ENCODE measurements at places on chromosomes 16 and 17.

DNA sequence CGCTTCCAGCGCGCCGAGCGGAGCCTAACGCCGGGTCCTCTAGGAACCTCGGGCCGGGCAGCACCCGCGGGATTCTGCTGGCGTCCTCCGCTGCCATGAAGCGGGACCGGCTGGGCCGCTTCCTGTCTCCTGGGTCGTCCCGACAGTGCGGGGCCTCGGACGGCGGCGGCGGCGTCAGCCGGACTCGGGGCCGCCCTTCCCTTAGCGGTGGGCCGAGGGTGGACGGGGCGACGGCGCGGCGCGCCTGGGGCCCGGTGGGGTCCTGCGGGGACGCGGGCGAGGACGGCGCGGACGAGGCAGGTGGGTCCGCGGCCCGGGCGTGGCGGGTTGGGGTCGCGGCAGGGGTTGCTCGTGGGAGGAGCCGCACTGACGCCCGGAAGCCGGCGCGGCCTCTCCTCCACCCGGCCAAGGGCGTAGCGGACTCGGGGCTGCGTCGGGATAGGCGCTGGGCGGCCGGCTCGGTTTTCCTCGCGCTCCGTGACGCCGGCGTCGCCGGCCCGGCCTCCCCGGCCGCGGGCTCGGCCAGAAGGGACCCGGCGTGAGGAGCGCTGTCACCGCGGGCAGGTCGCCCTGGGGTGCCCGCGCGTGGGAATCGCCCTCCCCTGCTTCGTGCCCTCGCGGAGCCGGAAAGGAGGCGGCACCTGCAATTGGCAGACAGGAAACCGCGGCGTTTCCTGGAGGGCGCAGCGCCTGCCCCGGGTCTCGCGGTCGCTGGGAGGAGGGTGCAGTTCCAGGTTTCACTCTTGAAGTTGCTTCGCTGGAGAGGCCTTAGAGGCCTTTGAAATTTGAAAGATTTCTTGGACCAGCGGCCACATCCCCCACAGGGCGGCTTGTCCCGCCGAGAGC lies 432 bp downstream of the ZNF276 start:
- no peak for DNase-seq

DNA sequence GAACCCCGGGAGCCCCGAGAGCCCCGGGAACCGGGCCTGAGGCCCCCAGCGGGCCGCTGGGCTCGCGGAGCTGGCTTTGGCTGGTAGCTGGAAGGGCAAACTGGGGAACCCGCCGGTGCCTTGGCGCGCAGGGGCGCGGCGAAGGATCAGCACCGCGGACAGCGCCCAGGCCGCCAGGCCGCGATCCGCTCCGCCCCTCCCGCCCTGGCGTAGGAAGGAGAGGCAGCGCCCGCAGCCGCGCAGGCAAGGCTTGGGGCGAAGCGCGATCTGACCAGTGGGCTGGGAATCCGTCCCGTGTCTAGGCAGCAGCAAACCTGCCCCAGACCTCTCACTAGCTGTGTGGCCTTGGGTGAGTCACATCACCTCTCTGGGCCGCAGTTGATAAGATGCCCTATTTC lies 331 bp upstream of the CCDC92B start:
- DNase-seq, result peak; percentile 79

GRCh38 chr17:62749926-62750325 lies 58.2 kb downstream of the MARCHF10 start:
- no peak for DNase-seq

DNA sequence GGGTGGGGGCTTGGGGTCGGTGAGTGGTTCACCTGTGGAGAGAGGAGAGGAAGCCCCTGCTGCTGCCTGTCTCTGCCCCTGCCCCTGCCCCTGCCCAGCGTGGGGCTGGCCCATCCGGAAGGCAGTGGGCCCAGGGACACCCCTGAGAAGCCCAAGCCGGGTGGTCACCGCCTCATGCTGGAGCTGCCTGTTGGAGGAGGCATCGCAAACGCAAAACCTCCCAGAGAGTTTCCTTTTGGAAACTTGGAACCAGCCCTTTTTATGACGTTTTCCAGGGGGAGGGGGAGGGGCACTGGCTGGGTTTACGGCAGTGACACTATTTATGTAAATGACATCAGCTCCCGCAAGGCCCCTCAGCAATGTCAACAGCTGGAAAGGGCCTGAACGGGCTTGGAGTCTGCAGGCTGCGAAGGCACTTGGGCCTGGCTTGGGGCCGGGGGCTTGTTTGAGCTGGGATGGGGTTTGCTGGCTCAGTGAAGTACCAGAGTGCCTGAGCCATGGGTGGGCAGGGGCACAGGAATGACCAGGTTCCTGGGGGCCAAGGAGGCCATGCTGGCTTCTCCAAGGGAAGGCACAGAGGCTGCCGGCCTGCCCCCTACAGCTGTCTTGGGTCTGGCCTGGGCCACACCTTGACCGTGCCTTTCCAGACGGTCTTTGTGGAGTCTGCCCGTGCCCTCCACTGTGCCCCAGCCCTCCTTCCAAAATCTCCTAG lies 219.5 kb downstream of the NTN1 start:
- peak; percentile 78 for DNase-seq

DNA sequence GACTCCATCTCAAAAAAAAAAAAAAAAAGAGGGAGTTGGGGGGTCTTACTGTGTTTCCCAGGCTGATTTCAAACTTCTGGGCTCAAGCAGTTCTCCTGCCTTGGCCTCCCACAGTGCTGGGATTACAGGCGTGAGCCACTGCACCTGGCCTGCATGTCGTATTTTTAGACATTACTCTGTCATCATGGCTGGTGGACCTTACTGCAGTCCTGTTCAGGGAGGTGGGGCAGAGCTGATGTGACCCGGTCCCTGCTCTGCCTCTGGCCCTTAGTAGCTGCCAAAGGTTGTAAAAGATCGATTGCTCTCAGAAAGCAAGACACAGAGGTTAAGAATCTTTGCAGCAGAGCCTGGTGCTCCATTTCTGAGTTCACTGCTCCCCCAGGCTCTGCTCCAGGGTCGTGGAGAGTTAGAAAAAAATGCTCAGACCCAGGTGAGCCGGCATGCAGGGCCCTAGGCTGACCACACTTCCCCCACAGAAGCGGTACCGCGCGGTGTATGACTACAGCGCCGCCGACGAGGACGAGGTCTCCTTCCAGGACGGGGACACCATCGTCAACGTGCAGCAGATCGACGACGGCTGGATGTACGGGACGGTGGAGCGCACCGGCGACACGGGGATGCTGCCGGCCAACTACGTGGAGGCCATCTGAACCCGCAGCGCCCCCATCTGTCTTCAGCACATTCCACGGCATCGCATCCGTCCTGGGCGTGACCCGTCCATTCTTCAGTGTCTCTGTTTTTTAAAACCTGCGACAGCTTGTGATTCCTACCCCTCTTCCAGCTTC lies 7.1 kb upstream of the LASP1NB start:
- no peak for DNase-seq

GRCh38 chr17:7583253-7584109 lies at the start of gene MPDU1:
TSS of gene MPDU1 (plus strand) at chr17:7583852. CDS start at chr17:7583863, 11 bp downstream.
- peak; percentile 96 for DNase-seq

GRCh38 chr16:23182206-23182678 lies 303 bp upstream of the SCNN1G start:
- peak; percentile 95 for DNase-seq

GRCh38 chr17:57406131-57406980 lies 150.0 kb downstream of the MSI2 start:
- no peak for DNase-seq

DNA sequence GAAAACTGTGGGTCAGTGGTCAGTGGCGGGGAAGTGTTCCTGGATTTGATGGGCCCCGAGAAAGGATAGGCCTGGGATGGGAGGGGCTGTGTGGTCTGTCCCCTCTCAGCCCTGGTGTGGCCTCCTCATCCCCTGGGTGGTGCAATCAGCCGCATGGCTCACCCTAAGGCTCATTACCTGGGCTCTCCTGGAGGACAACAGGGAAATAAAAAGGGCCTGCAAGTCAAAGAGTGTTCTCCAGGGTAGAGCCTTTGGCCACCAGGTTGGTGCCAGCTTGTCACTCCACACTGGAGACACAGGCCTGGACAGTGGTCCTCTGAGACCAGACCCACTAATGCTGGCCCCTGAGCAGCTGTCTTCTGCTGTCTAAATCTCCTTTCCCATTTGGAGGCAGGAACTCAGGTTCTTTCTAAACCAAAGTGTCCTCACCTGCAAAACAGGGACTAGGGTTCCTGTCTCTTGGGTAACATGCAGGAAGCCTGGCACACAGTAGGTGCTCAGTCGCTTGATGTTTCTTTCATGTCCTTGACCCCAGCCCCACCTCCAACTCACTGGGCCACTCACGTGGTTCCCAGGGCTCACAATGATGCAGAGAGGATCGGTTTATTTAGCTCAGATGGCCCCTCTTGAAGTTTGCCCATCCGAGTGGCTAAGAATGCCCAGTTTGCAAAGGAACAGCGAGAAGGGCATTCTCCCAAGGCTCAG lies 2.4 kb downstream of the NDRG4 start:
- no peak for DNase-seq

GRCh38 chr17:29158096-29158487 lies 22.1 kb downstream of the MYO18A start:
- DNase-seq, result no peak

- no peak for DNase-seq
Measured at GRCh38 chr17:5354310-5354709, 65.2 kb downstream of the NUP88 start.

DNA sequence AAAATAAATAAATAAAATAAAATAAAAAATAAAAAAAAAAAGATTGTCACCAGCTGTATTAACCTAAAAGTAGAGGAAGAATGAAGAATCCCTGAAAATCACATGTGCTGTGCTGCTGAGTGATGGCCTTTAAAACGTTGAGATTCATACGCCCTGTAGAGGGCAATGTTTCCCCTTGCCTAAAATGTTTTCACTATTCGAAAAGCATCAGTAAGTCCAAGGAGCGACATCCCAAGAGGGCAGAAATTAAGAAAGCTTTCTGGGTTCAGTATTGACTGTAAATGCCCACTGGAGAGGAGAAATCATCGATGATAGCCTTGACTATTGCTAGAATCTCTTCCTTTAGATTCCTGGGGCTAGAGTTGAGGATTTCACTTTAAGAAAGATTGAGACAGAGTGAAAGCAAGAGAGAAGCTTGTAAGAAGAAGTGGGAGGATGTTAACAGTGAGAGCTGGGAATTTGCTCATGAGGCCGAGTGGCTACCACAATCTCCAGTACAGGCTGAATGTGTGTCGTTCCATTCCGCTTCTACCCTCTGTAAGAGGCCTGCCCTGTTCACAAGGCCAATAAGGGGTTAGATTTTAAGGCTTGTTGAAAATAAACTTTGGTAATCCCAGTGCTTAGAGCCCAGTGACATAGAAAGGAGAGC lies 170.8 kb upstream of the FAM20A start:
- DNase-seq, result peak; percentile 13

DNA sequence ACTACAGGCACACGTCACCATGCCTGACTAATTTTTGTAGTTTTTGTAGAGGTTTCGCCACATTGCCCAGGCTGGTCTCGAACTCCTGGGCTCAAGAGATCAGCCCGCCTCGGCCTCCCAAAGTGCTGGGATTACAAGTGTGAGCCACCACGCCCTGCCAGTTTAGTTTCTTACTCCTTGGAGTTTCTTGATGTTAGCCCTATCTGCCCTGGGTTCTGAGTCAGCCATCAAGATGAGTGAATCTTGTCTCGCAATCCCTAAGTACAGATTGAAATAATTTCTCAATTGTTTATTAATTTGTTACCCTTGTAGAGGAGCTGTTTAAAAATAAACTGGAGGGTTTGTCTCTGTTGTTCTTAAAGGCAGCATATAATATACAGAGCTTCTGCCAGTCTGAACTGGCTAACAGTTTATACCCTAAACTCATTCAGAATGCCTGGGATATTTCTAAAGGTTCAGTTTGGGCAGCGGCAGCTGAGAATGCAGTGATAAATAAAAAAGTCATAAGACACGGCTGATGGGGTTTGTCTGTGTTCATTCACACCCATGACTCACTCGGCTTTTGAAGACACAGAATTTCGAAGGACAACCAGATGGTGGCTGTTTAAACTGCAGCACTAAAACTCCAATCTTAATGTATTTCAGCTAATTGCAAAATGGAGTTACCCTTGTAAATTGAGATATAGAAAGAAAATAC lies 39.6 kb downstream of the GPRC5B start:
- DNase-seq, result no peak

GRCh38 chr17:71342737-71343136 lies 778.1 kb upstream of the SOX9 start:
- DNase-seq, result no peak

DNA sequence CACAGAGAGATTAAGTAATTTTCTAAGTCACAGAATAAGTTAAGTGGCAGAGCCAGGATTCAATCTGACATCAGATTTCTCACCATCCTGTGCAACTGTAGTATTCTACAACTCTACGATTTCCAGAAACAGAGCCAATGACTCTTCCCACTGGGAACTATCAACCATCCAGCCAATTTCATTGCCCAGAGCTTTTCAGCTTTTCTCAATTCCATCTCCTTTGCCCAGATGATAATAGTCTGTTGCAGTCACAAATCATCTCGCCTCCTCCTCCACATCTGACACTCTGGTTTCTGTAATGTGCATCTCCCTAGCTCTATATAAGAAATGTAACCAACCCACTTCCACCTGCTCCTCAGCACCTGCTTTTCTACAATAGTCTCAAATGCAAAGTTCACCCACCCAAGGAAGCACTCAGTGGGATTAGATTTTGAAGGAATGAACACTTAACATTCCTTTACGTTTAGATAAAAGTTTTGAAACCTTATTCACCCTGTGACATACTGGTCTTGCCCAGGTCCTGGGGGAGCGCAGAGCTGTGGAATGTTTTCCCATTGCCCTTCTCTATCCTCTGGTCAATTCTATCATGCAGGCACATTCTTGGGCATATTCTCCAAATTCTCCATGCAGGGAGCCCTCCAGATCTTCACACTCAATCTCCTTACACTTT lies 167.8 kb upstream of the ASIC2 start:
- no peak for DNase-seq

GRCh38 chr16:55379371-55379770 lies 55.4 kb downstream of the IRX6 start:
- DNase-seq, result no peak

GRCh38 chr17:43545383-43545632 lies 832 bp downstream of the ETV4 start:
- DNase-seq, result peak; percentile 55

DNA sequence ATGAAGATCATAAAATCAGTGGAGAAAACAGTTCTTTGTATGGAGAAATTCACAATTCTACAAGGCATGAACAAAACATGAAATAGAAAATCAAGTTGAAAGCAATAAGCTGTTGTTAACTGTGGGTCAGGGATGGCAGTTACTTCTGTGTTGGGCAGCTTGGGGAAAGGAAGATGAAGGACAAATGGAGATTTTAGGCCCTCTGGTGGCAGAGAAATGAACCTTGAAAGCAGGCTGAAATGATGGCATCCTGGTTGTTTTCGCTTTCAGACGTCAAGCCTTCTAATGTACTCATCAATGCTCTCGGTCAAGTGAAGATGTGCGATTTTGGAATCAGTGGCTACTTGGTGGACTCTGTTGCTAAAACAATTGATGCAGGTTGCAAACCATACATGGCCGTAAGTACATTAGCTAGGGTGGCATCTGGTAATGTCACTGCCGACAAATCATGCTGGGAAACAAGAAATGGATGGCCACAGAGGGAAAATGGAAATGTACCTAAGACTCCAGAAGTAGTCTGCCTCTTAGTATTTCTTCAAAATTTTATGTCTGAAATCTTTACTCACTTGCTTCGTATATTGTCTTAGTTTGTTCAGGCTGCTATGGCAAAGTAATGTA lies 108.9 kb downstream of the MAP2K6 start:
- peak; percentile 41 for DNase-seq

GRCh38 chr17:40097087-40097486 lies 3.3 kb downstream of the NR1D1 start:
- DNase-seq, result no peak
